T-helper 2 cell (primary cell): ENCODE measurements at places on chromosomes 3 and 15.

GRCh38 chr3:127049393-127049792 is 66.5 kb downstream of the PLXNA1 start:
- DNase-seq: no peak

DNA sequence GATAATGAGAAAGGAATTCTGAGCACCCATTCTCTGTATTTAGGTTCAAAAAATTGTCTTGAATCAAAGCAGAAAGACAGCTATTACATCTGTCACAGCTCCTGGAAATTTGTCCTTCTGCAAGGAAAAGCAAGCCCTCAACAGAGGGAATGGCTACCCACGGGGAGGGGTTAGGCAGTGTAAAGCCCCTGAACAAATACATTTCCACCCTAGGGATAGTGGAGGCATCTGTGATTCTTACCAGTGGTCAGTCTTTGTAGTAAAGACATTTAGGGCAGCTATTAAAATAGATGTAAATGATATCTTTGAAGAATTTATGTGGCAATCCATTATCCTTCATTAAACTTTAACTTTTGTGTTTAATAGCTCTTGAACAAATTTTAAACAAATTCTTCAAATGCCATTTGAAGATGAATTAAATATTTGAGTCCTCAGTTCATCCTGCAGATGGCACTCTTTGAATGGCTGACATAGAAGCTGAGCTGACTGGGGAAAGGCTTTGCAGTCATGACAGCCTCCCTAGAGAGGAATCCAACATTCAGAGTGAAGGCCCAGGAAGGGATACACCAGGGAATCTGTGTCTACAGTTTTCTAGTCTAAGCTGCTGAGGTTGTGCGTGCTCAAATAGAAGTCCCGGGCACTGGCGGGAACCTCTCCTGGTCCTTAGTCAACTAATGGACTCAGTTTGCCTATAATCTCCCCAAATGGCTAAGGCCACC is 359.7 kb upstream of the ROPN1 start:
- peak; percentile 12 for DNase-seq

DNA sequence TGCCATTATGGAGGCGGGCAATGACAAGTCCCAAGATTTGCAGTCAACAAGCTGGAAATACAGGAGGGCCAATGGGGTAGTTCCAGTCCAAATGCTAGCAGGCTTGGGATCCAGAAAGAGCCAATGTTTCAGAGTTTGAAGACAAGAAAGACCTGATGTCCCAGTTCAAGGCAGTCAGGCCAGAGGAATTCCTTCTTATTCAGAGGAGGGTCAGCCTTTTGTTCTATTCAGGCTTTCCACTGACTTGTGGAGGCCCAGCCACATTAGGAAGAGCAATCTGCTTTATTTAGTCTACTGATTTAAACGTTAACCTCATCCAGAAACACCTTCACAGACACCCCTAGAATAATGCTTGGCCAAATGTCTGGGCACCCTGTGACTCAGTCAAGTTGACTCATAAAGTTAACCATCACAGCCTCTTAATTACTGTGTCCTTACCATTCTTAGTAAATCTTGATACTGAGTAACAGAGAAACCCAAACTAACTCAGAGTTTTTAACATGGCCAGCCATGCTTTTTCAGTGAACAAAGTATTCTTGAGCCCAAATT is 50.9 kb upstream of the NPHP3 start:
- DNase-seq: no peak

DNA sequence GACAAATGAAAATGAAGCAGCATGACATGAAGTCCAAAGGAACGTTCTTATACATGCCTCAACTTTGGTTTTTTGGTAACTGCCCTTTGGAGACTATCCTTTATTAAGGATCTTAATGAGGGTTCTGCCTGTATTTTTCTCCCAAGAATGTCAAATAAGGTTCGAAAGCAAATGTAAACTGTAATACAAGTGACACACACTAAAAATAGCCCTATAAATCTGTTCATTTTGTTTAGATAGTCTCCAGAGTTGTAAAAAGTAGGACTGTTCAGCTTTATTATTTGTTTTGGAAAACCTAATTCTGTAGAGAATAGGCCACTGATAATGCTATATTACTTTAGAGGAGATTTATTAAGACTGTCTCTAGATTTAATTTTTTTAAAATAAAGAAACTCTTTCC is 80.5 kb upstream of the CDIN1 start:
- no peak for DNase-seq

DNA sequence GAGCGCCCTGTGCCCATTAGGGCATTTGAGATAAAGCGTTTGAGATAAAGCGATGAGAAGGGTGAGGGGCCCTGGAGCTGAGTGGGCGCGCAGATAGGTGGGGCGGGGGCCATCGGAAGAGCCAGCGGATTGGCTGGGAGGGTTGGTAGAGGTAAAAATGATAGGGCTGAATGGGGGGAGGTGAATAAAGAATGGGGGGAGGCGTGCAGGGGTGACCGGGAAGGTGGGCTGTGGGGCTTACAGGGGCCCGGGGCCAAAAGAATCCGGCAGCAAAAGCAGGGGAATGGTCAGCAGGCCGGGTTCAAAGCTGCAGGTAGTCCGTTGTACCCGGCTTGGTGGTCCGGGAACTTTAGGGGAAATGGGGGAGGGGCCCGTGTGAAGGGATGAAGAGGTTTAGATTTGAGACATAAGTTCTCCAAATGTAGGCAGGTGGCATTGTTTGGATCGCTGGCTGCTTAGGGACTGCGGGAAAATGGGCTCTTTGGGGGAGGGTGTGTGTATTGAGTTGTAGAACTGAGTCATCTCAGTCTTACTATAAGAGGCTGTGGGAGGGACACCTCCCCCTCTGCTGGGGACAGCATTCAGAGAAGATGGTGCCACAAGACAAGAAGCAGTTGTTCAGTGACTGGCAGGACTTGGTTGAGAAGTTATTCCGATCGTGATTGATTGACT is 610 bp downstream of the ARID3B start:
- peak; percentile 48 for DNase-seq

DNA sequence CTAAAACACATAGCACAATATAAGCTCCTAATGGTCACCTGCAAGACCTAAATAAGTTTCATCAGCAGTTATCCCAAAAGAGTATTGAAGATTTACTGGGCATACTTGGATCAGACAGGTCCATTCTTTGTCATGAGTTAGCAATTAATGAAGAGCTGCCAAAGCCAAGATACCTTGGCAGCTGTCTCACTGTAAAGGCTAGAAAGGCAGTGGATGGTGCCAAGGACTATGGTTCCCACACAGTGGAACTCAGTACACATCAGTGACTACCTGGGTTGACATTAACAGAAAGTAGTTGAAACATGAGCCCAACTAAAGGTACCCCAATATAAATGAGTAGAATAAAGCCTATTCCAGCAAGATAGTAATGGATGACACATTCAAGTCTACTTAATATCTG is 41.1 kb upstream of the TMCO5A start:
- no peak for DNase-seq
